Kasumi-1 (cell line): ENCODE measurements at places on chromosomes 1 and 21.

GRCh38 chr1:116432655-116433265 lies 59.7 kb downstream of the ATP1A1 start:
- no peak for DNase-seq

- DNase-seq: no peak
These were observed 67.7 kb downstream of the MPZL1 start for GRCh38 chr1:167789501-167789900.

DNA sequence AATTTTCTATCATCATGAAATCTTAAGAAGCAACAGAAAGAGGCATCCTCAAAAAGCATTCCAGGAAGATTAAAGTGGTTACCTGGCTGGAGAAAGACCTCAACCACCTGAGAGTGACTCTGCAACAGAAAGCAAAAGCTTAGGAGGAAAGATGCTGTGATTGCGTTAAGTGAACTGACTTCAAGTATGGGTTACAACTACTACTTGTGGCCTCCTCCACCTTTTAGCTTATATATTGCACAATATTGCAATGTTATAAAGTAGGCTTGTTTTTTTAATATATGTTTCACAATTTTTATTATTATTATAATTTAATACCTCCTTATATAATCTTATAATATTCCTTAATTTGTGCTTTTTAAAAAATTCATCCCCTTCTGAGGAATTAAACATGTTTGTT lies 1407.5 kb downstream of the KCNT2 start:
- DNase-seq: no peak

DNA sequence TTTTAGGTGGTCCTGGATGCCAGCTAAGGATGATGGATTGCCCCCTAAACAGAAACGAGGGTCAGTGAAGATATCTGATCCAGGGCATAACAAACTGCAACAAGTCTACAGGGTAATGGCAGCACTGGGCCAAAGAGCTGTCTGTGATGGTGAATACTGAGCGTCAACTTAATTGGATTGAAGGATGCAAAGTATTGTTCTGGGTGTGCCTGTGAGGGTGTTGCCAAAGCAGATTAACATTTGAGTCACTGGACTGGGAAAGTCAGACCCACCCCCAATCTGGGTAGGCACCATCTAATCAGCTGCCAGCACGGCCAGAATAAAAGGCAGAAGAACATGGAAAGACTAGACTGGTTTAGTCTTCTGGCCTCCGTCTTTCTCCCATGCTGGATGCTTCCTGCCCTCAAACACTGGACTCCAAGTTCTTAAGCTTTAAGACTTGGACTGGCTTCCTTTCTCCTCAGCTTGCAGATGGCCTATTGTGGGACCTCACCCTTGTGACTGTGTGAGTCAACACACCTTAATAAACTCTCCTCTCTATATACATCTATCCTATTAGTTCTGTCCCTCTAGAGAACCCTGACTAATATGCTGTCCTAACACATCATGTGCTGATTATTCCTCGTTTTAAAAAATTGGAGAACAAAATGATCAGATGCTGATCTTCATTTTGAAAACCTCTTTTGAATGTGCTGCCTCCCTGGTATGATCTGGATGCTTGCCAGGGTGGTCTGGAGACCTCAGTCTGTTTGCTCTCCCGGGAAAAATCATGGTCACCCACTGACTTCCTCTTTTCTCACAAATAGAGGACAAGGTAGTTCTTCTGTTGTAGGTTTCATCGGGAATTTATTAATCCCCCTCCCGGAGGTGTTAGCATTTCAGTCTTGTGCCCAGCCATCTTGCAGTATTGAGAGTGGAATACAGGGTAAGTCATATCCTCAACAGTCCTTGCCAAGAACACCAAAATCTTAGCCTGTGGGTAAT lies 234.7 kb downstream of the SETD4 start:
- no peak for DNase-seq

- no peak for DNase-seq
These were observed 522.6 kb downstream of the PTPRU start for GRCh38 chr1:29758781-29759499.

DNA sequence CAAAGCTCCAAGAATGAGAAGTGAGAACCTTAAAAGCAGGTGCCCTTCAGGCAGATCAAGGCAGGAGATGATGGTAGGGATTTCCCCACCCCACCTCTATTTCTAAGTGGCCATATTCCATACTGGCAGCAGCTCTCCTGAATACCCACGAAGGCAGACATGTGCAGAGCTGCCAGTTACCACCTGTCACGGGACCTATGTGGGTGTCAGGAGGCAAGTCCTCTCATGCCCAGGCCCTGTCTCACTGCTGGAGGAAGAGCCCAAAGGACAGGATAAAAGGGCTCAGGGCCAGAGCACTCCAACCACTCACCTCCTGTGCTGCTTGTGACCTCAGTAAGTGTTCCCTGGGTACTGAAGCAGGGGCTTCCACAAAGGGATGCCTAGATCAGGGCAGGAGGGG lies 721 bp upstream of the LCE1B start:
- DNase-seq: no peak

GRCh38 chr1:195608883-195609282 lies 999.4 kb downstream of the KCNT2 start:
- no peak for DNase-seq

DNA sequence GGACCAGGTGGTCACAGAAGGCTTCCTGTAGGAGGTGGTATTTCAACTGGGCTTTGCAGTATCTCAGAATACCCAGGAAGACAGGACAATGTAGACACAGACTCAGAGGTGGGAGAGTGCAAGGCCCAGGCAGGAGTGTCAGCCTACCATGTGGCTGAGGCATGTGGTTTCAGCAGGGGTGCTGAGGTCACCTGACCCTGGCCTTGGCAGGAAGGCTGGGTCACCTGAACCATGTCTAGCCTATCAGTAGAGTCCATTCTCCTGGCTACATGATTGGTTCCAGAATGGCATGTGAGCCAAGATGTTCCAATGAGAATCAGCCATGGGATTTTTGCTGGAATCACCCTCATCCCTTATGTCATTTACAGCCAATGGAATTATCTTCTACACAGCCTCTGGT lies 169.4 kb downstream of the ACTL8 start:
- no peak for DNase-seq

- DNase-seq: peak; percentile 4
These were observed 9.6 kb upstream of the SMYD2 start for GRCh38 chr1:214271174-214271858.

GRCh38 chr1:23825762-23826522 lies 713 bp upstream of the HMGCL start:
- no peak for DNase-seq
